Stimulated activated naive CD8-positive, alpha-beta T cell treated with anti-CD3 and anti-CD28 coated beads, Interleukin-15, amount 100 ng/mL, for 72 hours (primary cell): ENCODE measurements at places on chromosomes 7 and 10.

DNA sequence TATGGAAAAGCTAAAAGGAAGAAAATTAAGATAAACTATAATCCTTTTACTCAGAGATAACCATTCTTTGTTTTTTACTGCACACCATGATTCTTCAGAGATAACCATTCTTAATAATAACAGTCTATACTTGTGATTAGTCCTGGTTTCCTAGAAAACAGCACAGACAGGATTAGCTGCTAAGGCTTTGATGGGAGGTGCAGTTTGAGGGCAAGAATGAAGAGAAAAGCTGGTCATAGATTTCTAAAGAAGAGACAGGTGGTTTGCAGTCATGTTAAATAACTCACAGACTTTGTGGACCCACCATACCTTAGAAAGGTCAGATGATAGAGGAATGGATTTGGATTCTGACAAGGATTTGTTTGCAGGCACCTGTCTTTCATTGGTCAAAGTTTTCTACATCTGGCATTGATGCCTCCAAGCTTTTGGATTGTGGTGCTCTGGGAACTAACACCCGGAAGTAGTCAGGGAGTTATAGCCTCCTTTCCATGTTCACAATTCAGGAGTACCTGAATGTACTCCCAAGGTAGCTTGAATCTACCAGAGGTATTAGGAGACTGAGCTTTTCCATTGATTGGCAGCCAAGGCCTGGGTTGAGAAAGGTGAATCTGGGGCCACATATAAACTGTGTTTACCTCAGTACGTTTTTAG, 3.7 kb downstream of the SMC3 start:
- no peak for DNase-seq

GRCh38 chr10:100977436-100977835, 8.1 kb downstream of the SEMA4G start:
- DNase-seq: no peak

DNA sequence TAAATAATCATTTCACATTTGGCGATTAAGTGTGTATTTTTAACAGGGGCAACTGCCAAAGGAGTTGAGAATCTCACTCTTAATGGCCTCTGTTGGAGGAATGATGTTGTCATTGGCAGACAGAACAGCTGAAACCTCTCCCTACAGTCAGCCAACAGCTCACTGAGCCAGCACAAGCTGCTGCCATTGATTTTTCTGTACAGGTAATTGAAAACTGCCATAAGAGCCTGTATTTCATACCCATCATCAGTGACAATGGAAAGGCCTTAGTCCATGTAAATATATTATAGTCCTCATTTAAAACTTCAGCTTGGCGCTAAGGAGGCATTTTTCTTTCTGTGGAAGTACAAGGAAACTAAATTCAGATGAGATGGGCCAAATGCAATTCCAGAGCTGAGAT, 28.1 kb upstream of the PTN start:
- no peak for DNase-seq

- DNase-seq: no peak
These were observed 478.0 kb upstream of the KLF6 start for GRCh38 chr10:4262870-4263600.

GRCh38 chr7:35605760-35606159, 89.2 kb downstream of the HERPUD2 start:
- no peak for DNase-seq

DNA sequence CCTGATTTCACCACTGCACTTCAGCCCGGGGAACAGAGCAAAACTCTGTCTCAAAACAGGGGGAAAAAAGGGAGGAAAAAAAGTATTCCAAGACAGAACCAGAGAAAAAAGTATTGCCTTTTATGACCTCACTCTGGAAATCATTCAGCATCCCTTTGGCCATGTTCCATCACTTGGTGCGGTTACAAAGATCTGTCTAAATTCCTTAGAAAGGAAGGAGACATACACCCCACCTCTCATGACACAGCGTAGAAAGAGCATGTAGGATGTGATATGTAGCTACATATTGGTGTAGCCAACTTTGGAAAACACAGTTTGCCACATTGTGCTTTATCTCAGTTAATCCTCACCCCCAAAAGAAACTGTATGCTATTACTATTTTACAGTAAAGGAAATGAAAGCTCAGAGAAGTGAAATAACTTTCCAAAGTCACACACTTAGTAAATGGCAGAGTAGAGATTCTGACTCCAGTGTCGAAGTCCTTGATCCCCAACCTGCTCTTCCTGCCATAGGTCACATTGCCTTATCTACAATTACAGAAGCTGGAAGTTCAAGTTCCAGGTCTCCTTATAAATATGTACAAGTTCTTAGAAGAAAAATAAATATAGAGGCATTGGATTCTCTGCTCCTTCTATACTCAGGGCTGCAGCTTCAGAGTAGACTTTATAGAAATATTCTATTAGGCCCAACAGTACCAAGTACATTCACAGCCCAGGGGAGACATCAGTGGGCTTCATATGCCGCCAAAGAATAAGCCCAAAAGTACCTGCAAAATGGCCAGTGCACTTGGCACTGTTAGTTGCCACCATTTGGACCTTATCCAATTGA, 91.6 kb upstream of the KMT2E start:
- no peak for DNase-seq

GRCh38 chr10:27344568-27345454, 104.2 kb upstream of the ACBD5 start:
- no peak for DNase-seq

DNA sequence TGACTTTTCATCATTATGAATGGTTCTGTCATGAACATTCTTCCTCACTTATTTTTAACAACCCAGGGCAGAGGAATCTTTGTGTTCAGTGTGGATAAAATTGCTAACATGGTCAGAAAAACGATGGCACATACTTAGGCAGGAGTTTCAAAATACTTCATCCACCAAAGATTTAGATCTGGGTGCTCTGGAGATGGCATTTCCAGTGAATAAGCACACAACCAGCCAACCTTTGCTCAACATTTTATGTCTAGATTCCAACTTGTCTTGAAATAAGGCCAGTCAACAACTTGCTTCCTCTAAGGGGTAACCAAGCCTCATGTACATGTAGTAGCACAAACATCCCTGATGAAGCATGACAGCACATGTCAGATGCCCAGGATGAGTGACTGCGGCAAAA, 33.4 kb upstream of the ADRB1 start:
- DNase-seq: no peak

GRCh38 chr7:54841772-54842697, 83.0 kb upstream of the SEC61G start:
- DNase-seq: no peak

GRCh38 chr10:69516316-69516715, 56.9 kb downstream of the NEUROG3 start:
- peak; percentile 58 for DNase-seq

GRCh38 chr7:125059861-125060456, 130.3 kb upstream of the POT1 start:
- no peak for DNase-seq

DNA sequence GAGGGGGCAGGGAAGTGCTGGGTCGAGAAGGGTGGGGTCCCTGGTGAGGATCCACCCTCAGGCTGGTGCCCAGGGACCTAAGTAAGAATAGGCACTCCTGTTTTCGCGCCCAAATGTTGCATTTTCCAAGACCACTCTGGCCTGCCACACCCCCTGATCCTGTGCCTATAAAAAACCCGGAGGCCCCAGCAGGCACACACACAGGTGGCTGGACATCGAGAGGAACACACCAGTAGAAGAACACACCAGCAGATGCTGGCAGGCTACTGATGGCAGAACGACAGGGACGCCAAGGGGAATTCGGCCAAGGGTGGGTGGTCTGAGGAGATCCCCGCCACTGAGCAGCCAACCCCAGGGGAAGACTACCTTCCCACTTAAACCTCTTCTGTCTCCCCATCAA, 633.9 kb upstream of the POT1 start:
- DNase-seq: no peak

- DNase-seq: no peak
These were observed 386.3 kb downstream of the TNS3 start for GRCh38 chr7:47195641-47196040.

GRCh38 chr10:28664369-28664740, 13.0 kb upstream of the BAMBI start:
- DNase-seq: no peak

DNA sequence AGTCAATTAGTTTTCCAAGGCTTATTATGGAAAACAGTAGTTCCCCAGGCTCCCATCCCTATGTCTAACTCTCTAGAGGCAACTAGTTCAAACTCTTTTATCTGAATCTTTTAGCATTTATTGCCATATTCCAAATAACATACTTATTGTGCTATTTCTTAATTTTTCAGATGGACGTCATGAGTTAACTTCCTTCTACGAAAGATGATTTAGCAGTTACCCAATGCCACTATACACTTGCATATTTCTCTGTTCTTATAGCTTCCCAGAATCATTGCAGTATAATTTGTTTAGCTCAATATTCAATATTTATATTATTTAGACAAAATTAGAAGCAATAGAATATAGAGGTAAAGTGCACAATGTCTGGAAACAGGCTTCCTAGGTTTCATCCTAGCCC, 52.8 kb downstream of the REEP3 start:
- no peak for DNase-seq

- no peak for DNase-seq
These were observed 126.8 kb downstream of the NEURL1 start for GRCh38 chr10:103620352-103620740.

DNA sequence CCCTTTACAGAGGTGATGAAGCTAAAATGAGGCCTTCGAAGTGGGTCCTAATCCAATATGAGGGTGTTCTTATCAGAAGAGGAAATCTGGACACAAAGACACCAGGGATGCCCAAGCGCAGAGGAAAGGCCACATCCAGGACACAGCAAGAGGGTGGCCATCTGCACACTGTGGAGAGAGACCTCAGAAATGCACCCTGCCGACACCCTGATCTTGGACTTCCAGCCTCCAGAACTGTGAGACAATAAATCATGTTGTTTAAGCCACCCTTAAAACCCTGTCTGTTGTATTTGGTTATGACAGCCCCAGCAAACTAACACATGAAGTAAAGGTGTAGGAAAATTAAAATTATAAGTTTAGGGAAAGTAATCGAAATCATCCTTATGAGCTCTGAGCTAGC, 64.0 kb downstream of the CDC123 start:
- no peak for DNase-seq

- DNase-seq: no peak
These were observed 51.8 kb downstream of the ARHGAP12 start for GRCh38 chr10:31876652-31877352.

- DNase-seq: no peak
These were observed 525.8 kb downstream of the NRG3 start for GRCh38 chr10:82400841-82401240.

DNA sequence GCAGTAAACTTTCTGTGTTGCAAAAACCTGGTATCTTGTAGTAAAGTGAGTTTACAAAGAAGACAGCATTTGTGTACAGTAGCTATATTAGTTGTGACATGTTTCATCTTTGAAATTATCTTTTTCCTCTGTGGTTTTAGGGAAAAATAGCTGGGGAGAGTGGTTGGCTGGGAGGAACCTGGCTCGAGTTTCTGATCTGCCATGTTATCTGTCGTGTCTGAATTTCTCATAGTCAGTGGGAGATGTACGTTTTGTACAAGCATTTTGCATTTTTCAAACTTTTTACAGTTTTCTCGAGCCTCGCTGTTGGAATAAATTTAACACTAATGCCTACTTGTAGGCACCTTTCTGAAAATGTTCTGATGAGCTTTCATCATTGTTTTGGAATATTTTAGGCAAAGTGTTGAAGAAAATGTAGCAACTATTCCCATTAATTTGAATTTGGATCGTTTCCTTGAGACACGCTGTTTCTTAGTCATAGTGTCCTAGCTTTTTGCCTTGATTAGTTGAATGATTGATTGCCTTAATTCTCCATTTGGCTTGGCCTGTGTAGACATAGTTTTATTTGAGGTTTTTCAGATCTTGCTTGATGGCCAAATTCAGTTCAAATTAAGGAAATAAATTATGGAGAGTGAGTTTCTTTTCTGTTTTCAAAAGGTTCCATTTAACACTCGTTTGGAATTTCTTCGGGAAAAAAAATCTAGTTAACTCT, 65.1 kb downstream of the CAMK1D start:
- DNase-seq: no peak

GRCh38 chr10:102230264-102230860, 4.3 kb downstream of the ELOVL3 start:
- peak; percentile 53 for DNase-seq

DNA sequence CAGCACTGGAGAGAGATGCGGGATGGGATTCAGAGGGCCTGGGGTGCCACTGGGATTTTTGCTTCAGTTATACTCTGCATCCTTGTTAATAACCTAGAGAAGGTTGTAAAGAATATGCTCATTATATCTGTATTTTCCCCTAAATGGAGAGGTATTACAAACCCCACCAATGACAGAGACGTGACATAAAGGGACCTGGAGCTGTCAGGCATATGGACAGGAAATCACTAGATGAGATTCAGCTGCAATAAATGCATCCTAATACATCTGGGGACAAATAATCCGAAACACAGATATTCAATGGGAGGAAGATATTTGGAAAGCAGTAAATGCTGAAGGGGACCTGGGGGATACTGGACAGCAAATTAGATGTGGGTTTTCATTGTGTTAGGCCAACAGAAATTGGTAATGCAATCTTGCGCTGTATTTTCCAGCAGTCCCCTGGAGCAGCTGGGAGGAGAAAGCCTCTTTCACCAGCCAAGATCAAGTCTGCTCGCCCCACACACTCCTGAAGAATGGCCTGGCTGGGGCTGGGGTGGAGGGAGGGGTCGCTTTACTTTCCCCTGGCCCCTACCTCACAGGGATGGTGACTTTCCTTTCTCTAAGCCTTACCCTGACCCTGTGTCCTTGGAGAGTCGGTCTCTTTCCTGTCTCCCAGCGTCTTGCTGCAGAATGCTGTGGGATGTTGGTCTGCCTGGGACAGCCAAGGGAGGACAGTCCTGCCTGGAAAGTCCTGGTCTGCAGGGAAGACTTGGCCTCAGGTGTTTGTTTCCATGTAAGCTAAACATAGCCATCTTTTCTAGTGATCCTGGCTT, 653.8 kb downstream of the LRMDA start:
- DNase-seq: no peak

DNA sequence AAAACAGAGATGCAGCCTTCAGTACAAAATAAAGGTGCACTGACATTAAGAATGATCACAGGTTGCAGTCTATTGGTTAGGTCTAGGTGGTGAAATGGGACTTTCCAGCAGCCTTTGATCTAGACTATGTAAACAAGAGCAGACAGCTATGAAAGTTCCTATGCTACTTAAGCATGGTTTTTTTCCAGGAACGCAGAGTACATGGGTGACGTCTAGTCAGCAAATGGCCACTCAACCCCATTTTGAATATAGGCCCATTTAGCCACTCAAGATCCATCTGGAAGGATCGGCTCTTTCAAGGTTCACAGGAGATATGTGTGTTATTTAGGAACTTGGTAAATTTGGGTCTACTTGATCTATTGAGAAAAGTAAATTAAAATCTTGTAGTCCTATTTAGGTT, 1424.6 kb upstream of the LRRTM3 start:
- DNase-seq: no peak

- no peak for DNase-seq
These were observed 319.0 kb downstream of the HPSE2 start for GRCh38 chr10:98916526-98917125.

DNA sequence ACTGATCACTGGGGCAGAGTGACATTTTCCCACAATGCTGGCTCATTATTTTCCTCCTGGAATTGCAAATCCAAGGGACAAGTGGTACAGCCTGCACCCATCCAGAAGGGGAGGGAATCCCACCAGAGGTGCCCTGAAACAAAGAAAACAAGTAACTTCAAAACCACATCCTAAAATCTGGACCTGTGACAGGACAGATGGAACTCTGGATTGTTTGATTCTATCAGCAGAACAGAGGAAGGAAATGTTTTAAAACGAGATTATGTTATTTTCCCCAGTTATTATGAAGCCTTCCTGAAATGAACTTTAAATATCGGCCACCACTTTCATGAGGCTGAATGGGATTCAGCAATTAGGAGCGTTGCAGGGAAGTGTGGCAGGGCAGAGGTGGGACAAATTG, 62.2 kb upstream of the ECHDC3 start:
- no peak for DNase-seq
